ENCODE measurements at places on chromosomes 4 and X.

DNA sequence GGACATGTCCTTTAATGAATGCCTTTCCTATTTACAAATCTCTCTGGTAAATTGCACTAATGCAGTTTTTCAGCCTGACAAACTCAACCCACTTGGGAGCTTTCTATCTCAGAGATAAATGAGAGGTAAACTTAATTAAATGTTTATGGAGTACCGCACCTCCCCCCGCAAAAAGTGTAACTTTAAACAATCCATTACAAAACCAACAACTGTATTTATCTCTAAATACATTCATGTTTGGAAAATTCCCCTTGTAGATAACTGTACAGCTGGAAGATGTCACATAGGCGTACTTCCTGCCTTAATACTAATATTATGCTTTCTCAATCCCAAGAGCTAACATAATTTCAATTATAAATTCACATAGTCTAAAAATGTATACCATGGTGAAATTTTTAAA lies 215.5 kb downstream of the LDB2 start:
- DNase-seq: no peak

- DNase-seq: no peak
These were observed 50.5 kb upstream of the RAB33B start for GRCh38 chr4:139403462-139403861.

- DNase-seq: no peak
These were observed 235.1 kb downstream of the PPARGC1A start for GRCh38 chr4:23654791-23655190.

GRCh38 chr4:42436928-42437565 lies 39.8 kb downstream of the SHISA3 start:
- no peak for DNase-seq

GRCh38 chr4:137446071-137446470 lies 86.2 kb downstream of the PCDH18 start:
- no peak for DNase-seq

DNA sequence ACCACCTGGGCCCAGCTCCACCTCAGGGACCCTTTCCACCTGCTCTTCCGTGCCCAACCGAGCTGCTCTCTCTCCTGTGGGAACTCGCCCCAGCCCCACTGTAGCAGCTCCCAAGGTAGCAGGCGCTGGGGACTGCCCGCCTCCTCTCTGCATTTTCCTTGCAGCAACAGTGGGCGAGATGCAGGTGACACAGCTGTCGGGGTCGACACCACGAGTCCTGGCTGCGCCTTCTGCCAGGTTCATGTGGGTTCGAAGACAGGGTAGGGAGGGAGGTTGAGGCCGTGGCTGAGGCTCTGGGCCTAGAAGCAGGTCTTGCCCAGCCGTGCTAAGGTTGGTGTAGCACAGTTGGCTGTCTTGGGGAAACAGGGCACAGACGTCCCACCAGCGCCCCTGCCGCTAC lies 245.2 kb upstream of the FSTL5 start:
- no peak for DNase-seq

GRCh38 chr4:106287353-106287969 lies 28.5 kb downstream of the TBCK start:
- no peak for DNase-seq

DNA sequence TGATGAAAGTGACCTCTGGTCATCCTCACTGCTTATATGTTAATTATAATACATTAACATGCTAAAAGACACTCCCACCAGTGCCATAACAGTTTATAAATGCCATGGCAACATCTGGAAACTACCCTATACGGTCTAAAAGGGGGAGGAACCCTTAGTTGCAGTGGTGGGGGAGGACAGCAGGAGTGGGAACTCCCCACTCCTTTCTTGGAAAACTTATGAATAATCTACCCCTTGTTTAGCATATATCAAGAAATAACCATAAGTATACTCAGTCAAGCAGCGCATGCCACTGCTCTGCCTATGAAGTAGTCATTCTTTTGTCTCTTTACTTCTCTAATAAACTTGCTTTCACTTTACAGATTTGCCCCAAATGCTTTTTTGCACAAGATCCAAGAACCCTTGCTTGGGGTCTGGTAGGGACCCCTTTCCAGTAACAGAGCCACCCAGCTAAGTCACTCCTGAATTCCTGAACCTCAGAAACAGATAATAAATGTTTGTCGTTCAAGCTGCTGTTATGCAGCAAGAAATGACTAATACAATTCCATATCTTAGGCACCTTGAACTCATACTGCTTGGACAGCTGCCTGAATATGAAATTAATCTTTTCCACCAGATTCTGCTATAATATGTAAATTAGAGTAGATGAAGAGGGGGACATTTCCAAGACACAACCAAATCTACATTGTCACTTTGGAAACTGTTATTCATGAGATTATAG lies 14.4 kb upstream of the REPS2 start:
- no peak for DNase-seq

GRCh38 chr4:106426069-106426468 lies 57.5 kb upstream of the GIMD1 start:
- DNase-seq: no peak

GRCh38 chr4:87103691-87104187 lies 116.7 kb downstream of the KLHL8 start:
- DNase-seq: no peak

DNA sequence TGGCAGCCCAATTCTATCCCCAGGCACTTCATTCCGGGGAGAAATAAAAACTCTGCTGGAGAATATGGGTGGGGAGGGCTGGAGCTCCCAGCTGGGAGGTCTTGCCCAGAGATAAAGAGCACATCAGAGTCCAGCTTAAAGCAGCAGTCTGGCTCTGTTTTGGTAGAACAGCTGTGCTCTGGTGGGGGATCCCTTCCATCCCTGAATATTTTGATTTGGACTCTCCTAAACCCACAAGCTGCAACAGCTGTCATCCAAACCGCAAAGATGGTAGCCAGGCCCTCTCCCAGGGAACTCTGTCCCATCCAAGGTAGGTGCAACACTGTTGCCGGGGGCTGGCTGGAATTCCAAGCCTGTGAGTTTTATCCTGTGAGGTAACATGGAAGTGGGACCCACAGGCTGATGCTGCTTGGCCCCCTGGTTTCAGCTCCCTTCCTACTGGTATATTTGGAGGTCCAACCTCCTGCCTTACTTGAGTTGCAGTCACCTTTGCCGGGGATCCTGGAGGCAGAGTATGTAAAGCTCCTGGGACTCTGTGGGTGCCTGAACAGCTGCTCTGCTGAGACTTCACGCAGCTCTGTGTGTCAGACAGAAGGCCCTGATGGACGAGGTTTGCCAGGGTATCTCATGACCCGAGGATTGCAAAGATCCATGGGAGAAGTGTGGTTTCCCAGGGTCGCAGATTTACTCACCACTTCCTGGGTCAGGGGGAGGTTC lies 203.5 kb upstream of the ITM2A start:
- no peak for DNase-seq

DNA sequence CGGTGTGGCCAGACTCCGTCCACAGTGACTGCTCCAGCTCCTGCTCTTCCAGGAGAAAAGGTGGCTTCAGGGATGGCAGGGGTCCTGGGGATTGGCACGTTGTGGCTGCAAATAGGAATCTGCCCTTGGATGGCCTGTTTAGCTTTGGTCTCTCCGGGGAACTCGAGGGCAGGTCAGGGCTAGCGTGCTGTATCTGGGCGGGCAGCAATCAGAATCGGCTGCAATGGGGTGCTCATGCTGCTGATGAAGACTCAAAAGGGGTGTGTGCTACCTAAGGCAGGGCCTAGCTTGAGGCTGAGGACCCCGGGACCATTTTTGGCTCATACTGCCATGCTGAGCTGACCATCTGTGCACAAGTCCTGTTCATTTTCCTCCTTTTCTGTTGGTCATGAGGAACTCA lies 51.3 kb downstream of the RGS12 start:
- no peak for DNase-seq

- no peak for DNase-seq
These were observed 544.9 kb upstream of the CPXCR1 start for GRCh38 chrX:88202149-88202548.

DNA sequence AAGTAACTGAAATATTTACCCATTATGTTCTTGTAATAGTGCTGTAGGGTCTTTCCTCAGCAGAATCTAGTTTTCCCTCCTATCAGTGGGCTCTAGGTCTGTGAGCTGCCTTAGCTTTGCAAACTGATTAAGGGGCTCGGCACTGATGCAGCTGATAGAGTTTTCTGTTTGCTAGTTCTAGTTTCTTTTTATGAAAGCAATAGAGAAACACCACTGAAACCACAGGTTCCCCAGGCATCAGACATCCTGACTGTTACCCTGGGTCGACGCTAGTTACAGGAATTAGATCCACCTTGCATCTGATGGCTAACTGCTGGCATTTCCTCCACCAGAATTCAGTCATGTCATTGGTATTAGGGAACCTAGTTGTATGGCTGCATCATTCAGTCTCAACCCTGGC lies 225.0 kb upstream of the VCX start:
- DNase-seq: no peak

Measured in NCI-H1694 treated with DMSO at 0.1 percent for 48 hours (cell line).